ENCODE measurements at places on chromosomes 1 and 21.

DNA sequence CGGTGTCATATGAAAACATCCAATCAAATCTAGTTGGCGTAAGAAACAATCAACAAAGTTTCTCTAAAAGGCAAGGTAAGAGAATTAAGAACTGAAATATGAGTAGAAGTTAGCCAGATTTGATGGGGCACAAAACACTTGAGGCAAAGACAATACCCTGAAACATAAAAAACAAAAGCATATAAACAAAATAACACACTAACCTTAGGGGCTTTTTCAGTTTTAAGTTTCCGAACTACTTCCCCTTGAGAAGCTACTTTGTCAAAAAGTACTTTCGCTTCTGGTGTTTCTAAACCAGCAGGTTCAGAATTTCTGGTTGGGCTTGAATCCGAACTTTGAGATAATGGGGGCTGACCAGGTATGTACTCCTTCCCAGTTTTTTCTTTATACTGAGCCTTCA lies 57.9 kb downstream of the EPRS1 start:
- no peak for DNase-seq

DNA sequence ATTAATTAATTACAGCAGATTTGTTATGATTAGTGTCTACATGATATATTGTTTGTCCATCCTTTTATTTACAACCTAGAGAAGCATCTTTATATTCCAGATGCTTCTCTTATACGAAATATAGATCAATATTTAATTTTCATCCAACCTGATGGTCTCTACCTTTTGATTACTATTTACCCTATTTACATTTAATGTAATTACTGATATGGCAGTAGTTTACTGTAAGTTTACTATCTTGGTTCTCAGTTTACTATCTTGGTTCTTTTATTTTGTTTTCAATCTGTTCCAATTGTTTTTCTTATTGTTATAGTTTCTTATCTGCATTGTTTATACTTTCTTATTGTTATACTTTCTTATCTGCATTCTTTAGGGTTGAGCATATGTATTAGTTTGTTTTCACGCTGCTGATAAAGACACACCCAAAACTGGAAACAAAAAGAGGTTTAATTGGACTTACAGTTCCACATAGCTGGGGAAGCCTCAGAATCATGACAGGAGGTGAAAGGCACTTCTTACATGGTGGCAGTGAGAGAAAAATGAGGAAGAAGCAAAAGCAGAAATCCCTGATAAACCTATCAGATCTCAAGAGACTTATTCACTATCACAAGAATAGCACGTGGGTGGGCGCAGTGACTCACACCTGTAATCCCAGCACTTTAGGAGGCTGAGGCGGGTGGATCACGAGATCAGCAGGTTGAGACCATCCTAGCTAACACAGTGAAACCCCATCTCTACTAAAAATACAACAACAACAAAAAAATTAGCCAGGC lies 28.9 kb downstream of the FAF1 start:
- DNase-seq, result no peak

DNA sequence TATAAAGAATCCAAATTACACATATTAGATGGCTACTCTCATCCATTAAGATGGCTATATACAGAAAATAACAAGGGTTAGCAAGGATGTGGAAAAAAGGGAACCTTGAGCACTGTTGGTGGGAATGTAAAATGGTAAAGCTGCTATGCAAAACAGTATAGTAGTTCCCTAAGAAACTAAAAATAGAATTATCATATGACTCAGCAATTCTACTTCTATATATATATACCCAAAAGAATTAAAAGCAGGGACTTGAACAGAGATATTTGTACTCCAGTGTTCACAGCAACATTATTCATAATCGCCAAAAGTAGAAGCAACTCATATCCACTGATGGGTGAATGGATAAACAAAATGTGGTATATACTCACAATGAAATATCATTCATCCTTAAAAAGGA lies 126.1 kb downstream of the KCNH1 start:
- no peak for DNase-seq

- DNase-seq, result peak; percentile 11
These were observed at the start of gene RXRG for GRCh38 chr1:165444897-165445370. RXRG (minus strand) TSS chr1:165445126; CDS start chr1:165444893, 233 bp downstream.

DNA sequence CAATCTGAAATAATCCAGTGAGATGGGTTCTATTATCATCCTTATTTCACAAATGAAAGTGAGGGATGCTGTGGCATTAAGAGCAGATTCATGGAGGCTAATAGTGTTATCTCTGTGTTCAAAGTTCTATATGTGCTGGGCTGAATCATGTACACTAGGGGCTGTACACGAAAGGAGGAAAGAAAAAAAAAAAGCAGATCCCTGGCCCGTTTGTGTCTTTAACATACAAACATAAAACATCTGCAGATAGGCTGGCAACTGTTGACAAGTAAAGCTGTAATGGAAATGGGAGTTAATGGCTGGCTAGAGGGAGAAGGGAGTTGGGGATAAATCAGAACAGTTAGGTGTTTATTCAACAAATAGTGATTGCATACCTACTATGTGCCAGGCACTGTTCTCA lies 3.1 kb downstream of the WNT2B start:
- no peak for DNase-seq

GRCh38 chr21:41598561-41599431 lies 90.8 kb upstream of the TMPRSS2 start:
- no peak for DNase-seq

DNA sequence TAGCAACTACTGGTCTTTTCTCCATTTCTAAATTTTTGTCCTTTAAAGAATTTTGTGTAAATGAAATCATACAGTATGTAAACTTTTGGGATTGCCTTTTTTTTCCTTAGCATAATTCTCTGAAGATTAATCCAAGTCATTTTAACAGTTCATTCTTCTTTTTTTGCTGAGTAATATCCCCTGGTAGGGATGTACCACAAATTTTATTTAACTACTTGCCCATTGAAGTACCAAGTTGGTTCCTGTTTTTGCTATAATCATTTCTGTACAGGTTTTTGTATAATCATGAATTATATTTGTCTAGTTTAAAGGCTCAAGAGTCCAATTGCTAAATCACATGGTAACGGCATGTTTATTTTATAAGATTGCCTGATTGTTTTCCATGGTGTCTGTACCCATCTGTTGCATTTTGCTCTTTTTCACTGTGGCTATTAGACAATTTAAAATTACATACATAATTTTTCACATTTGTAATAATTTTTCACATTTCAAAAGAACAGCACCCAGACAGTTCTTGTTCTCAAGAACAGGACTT lies 891.1 kb downstream of the USP25 start:
- DNase-seq, result no peak

GRCh38 chr21:42781150-42781970 lies 98.0 kb downstream of the WDR4 start:
- no peak for DNase-seq

- DNase-seq, result no peak
These were observed 520.8 kb downstream of the NUF2 start for GRCh38 chr1:163842571-163842970.

DNA sequence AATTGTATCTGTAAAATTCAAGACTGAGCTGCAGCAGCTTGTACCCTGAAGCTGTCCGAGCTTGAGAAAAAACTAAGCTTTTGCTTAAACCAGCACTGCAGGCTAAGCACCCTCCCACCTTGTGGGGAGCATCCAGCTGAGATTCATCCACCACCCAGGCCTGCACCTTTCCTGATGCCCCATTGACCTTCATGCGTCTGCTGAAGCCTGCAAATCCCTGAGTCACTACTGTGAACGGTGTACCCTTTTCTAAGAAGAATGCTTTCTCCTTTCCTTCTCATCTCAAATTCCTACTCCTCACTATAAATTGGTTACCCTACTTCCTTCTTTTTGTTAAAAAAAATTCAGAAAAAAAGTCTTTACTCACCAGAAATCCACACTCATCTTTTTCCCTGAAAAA lies 90.9 kb upstream of the RGS18 start:
- DNase-seq, result no peak

GRCh38 chr1:114032271-114033215 lies 53.3 kb downstream of the OLFML3 start:
- DNase-seq, result no peak

- peak; percentile 53 for DNase-seq
These were observed 234.4 kb upstream of the FOXD3 start for GRCh38 chr1:63087966-63088365.

- no peak for DNase-seq
These were observed 12.0 kb upstream of the SYT14 start for GRCh38 chr1:209926045-209926444.

- DNase-seq, result peak; percentile 12
These were observed 2.3 kb downstream of the KLHDC8A start for GRCh38 chr1:205354259-205355074.

- no peak for DNase-seq
These were observed 114.5 kb upstream of the TMPRSS15 start for GRCh38 chr21:18518054-18518481.

DNA sequence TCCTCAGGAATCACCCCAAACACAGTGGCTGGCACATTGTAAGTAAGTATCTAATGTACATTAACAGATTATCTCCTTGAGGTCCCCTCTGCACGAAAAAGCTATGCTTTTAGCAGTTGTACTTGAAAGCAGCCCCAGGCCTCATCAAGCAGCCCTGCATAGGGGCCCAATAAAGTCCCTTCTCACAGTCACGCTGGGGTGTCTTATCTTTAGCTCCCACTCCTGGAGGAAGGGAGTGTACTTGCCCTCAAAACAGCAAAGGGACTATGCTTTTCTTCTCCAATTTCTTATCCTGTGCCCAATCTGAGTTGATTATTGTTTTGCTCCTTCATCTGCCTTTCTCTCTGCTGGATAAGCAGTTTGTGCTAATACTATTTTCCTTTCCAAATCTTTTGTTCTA lies 168.8 kb upstream of the PLXNA2 start:
- no peak for DNase-seq

DNA sequence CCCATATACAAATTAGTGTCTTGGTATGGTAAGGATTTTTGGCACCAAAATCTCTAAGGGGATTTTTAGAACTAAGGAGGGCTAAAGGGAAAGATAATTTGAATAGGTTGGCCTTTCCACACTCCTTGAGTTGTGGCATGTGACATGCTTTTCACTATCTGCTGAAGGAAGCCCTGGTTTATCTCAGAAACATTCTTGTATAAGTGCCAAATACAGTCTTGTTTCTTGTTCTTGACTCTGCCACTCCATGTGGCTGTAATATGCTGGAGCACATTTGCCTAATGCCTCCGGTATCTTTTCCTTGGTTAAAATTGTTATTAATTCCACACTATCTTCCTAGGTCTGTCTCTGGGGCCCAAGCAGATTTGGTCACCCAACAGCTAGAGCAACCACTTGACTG lies 457.0 kb downstream of the USP25 start:
- no peak for DNase-seq

GRCh38 chr1:26109229-26110164 lies 2.1 kb upstream of the PDIK1L start:
- no peak for DNase-seq

- no peak for DNase-seq
These were observed 12.4 kb upstream of the CYB5R1 start for GRCh38 chr1:202979459-202979858.

DNA sequence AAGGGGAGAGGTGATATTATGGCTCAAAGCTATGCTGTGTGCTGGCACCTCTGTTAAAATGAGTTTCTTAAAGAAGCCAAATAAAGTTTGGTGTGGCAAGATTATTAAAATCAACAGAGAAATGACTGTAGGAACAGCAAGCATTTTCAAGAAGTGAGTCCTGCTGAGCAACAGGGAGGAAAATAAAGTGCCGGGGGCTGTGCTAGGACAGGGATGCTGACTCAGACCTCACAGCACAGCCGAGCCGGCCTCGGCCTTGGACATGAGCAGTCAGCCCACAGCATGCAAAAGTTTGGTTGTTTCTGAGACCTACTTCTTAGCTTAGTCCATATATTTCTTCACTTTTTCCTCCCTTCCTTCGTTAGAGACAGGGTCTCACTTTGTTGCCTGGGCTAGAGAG lies 19.2 kb downstream of the CNIH3 start:
- DNase-seq, result no peak

DNA sequence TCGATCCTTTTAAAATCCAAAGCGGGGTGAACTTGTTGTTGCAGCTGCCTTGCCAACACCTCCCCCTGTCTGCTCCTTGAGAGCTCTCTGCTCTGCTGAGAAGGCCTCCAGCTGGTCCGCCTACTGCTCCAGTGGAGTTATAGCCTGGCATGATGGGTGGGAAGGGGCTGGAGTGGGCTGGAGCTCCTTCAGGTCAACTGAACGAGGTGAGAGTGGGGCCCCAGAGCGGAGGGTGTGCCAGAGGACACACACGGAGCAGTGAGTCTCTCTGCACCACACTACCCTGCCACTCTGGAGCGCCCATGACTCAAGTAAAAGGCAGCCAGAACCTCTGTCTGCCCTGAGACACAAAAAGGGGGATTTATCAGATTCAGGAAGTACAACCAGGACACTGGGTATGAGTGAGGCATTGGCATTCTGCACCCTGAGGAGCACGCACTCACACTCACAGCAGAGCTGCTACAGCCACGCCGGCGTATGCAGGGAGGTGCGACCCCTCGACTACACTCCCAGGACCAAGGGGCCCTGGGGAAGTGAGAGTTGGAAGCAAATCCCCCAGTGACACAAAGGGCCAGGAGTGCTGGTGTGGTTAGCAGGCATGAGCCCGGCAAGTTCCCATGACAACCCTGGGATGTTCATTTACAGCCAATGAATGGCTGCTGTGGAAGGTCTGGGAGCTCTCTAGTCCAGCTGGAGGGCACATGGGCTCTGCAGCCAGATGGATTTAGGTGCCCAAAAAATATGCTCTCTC lies 28.0 kb upstream of the EVA1B start:
- DNase-seq, result peak; percentile 16

GRCh38 chr1:39926343-39926793 lies 24.7 kb upstream of the MYCL start:
- no peak for DNase-seq

GRCh38 chr21:40136571-40136970 lies 269.3 kb downstream of the PCP4 start:
- DNase-seq, result no peak

- DNase-seq, result no peak
These were observed 41.2 kb downstream of the MAP3K21 start for GRCh38 chr1:233368789-233369130.

DNA sequence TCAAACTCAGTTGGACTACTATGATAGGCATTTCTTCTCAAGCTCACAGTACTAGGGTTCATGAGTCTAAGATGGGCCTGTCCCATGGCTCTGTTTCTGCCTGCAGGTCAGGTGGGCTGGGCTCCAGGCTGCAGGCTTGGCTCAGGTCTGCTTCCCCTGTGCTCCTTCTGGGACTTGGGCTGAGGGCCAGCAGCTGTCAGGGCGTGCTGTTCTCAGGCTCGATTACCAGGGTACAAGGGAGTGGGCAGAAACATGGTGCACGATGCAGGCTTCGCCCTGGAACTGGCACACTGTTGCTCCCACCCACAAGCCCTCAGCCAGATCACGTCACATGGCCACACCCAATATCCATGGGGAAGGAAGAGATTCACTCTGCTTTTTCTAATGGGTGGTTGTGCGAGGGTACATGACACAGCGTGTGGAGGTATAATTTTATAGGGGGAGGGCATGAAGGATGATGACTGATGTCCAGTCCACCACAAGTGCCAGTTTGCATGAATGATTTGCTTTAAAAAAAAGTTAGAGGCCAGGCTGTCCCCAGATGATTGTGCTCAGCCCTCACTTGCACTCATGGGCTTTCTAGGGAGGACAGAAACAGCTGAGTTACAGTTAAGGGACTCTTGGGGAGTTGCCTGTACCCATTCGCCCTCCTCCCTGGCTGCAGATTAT lies 118.0 kb downstream of the ACTL8 start:
- DNase-seq, result no peak

Data from anterior cingulate cortex (tissue), 58 donors.